Cardiac muscle cell (in vitro differentiated cells and primary cell): ENCODE measurements at places on chromosomes 11 and 22. TPM values are rescaled to one million over a fixed set of nuclear protein-coding genes. Genes with fewer than 3 reads are reported as not detected.

DNA sequence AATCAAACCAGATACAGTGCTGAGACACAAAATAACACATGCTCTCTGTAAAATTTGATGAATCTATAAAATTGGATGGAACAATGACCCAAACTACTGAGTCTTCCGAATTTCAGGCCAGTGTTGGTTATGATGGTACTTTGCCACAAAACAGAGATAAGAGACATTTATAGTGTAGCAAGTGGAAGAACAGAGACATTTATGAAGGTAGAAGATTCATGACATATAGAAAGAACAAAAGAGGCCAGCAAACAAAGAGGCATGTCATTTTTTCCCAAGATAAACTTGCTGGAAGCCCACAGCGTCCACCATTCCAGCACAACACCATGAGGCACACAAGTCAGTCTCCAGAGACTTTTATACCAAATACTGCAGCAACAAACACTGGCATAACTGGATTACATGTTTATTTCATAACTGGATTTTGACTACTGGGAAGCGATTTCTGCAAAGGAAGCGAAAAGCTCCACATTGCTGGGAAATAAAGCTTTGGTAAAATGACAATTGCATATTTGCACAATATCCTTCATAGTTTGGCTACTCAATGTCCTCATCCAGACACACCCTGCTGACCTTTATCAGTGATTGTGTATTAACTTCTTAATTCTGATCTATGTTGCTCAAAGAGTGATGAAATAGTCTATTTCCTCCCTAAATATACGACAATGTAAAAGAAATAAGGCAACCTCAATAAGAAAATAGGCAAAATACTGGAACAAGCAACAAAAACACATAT lies 17.5 kb downstream of the DDI1 start:
- H3K27ac ChIP-seq: no peak overlapping the region
- H3K36me3 ChIP-seq: no peaks in the 10 kb centered on the region
- no peaks in the 10 kb centered on the region for H3K27me3 ChIP-seq
- DNase-seq: no peak
- peaks cover 23% of the 10 kb centered on the region for H3K4me1 ChIP-seq

OR6A2 gene
- 0.11 and 0.12 TPM in 2 replicates for total RNA-seq

GRCh38 chr11:22732588-22732987 lies 66.2 kb downstream of the GAS2 start:
- no peak overlapping the region for H3K4me3 ChIP-seq
- peaks cover 7% of the 10 kb centered on the region for H3K4me1 ChIP-seq
- H3K27me3 ChIP-seq: no peaks in the 10 kb centered on the region
- no peaks in the 10 kb centered on the region for H3K36me3 ChIP-seq
- no peak overlapping the region for H3K27ac ChIP-seq

DNA sequence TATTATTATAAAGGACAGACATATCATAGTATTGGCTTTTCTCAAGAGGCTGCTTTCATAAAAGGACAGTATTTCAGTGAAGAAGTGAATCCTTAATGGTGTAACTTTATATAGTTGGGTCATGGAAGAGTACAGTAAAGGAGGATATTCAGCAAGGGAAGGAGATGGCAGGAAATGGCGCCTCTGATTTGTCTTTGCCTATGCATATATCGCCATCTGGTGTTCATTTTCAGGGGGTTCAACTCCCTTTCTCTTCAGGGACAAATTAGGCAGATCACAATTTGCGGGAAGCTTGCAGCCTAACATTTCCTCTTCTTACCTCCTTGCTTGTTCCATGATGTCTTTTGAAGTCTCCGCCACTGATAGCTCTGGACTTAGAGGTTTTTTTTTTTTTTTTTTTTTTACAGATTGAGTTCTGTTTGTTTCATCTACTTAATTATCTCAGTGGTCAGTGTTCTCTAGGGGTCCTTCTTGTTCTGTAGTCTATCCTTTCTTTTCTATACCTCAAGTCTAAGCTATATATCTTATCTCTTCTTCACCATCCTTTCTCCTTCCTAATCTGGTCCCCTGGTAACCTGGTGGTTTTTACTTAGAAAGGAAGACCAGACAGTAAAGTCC lies 21.8 kb upstream of the RRM1 start:
- H3K36me3 ChIP-seq: no peaks in the 10 kb centered on the region
- H3K27ac ChIP-seq: no peak overlapping the region
- H3K4me3 ChIP-seq: no peak overlapping the region
- H3K27me3 ChIP-seq: peaks cover 10% of the 10 kb centered on the region

DNA sequence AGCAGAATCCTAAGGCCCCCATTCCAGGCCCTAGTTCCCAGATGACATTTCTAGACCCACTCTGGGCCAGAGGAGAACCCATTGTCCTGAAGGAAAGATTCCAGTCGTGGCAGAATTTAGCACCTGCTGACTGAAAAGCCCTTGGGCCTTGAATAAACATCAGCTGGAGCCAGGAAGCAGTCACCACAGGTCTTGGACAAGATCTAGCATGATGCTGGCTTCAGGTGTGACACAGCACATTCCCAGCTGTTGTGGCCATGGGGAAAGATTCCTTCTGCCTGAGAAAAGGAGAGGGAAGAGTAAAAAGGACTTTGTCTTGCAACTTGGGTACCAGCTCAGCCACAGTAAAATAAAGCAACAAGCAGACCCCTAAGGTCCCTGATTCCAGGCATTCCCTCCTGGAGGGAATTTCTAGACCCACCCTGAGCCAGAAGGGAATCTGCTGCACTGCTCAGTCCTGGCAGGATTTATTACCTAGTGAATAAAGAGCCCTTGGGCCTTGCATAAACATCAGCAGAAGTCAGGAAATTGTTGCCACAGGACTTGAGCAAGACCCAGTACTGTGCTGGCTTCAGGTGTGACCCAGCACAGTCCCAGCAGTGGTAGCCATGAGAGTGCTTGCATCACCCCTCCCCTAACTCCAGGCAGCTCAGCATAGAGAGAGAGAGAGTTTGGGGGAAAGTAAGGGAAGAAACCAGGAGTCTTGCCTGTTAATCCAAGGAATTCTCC lies 42.5 kb upstream of the PAMR1 start:
- H3K27ac ChIP-seq: no peak overlapping the region
- no peaks in the 10 kb centered on the region for H3K36me3 ChIP-seq
- H3K27me3 ChIP-seq: peaks cover 3% of the 10 kb centered on the region
- no peak for DNase-seq
- H3K4me1 ChIP-seq: no peaks in the 10 kb centered on the region
- no peak overlapping the region for H3K4me3 ChIP-seq
